Psoas muscle (tissue), 8 donors: ENCODE measurements at places on chromosomes 16 and 17. TPM values are rescaled to one million over a fixed set of nuclear protein-coding genes. Genes with fewer than 3 reads are reported as not detected.
A peak's percentile ranks its signal among the peaks of the same experiment; 100 is the strongest.

CD300C gene
- 0.32 TPM for total RNA-seq

CASKIN1 gene
- total RNA-seq = 0.73 TPM

CCL17 gene
- total RNA-seq = not detected

TPSB2 gene
- total RNA-seq = 3.2 TPM

ACSM2A gene
- not detected for total RNA-seq

DNA sequence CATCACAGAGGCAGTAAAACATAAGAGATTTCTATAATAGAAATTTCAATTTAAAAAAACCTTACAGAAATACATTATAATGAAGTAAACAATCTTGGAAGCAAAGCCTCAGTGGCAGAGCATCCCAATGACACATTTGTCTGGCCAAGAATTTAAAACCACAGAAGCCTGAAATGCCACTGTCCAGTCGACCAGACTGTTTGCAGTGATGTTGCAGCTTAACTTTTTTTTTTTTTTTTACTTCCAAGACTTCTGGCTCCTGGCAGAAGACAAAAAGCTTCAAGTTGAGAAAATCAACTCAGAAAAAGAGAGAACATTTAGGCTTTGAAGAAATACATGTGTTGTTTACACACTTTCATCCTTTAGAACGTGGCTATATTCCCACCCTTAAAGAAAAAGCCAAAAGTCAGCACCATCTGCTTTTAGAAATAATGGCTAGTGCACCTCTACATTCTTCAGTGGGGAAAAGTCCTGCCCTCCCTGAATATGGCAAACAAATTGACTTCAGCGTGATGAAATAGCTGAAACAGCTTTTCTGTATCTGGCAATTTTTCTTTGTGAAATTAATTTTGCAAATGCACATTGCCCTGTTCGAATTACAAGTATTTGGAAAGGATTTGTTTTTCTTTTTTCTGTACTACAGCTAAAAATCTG, 205.5 kb upstream of the MON1B start:
- no peaks in the 10 kb centered on the region for H3K36me3 ChIP-seq
- H3K27ac ChIP-seq = no peak overlapping the region
- H3K27me3 ChIP-seq = no peaks in the 10 kb centered on the region
- no peak overlapping the region for H3K4me3 ChIP-seq
- no peaks in the 10 kb centered on the region for H3K4me1 ChIP-seq

GRCh38 chr17:43614561-43614960, 47.2 kb downstream of the MEOX1 start:
- no peak for DNase-seq
- no peak overlapping the region for H3K27ac ChIP-seq
- no peaks in the 10 kb centered on the region for H3K27me3 ChIP-seq
- no peaks in the 10 kb centered on the region for H3K4me1 ChIP-seq
- H3K36me3 ChIP-seq = no peaks in the 10 kb centered on the region
- H3K4me3 ChIP-seq = no peak overlapping the region

- no peaks in the 10 kb centered on the region for H3K36me3 ChIP-seq
- H3K4me1 ChIP-seq = no peaks in the 10 kb centered on the region
- H3K27ac ChIP-seq = no peak overlapping the region
- no peak overlapping the region for H3K4me3 ChIP-seq
- no peak for DNase-seq
These were observed 592 bp upstream of the PERCC1 start for GRCh38 chr16:1430214-1430758.

GRCh38 chr17:82775001-82775823, 23.3 kb downstream of the TBCD start:
- H3K4me1 ChIP-seq = no peaks in the 10 kb centered on the region
- H3K36me3 ChIP-seq = no peaks in the 10 kb centered on the region
- DNase-seq = peak; percentile 84
- H3K27me3 ChIP-seq = no peaks in the 10 kb centered on the region
- H3K27ac ChIP-seq = no peak overlapping the region

DNA sequence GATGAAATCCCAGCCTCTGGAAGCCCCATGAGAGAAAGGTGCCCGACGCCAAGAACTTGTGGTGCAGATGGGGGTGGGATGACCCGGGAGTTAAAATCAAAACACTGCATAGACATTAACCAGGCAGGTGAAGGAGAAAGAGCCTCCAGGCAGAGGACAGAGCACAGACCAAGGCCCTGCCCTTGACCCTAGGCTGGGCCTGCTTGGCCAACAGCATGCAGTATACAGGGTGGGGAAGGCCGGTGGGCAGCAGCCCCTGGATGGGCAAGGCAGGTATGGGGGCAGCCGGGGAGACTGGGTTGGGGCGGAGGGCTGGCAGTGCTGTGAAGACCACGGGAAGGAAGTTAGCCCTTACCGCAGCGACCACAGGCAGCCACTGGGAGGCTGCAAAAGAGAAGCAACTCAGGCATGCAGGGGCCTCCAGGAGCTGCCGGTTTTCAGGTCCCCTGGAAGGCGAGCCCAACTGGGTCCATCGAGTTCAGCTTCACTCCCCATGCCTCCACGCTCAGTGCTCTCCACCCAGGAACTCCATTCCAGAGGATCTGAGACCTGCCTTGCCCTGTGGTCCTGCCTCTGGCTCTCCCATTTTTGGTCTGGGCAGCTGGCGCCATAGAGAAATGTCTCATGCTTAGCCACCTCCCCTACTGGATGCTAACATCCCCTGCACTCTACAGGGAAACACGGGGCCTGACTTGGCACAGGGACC, 81.2 kb downstream of the C16orf95 start:
- H3K4me1 ChIP-seq = no peaks in the 10 kb centered on the region
- no peak overlapping the region for H3K27ac ChIP-seq
- H3K27me3 ChIP-seq = peaks cover 3% of the 10 kb centered on the region

DNA sequence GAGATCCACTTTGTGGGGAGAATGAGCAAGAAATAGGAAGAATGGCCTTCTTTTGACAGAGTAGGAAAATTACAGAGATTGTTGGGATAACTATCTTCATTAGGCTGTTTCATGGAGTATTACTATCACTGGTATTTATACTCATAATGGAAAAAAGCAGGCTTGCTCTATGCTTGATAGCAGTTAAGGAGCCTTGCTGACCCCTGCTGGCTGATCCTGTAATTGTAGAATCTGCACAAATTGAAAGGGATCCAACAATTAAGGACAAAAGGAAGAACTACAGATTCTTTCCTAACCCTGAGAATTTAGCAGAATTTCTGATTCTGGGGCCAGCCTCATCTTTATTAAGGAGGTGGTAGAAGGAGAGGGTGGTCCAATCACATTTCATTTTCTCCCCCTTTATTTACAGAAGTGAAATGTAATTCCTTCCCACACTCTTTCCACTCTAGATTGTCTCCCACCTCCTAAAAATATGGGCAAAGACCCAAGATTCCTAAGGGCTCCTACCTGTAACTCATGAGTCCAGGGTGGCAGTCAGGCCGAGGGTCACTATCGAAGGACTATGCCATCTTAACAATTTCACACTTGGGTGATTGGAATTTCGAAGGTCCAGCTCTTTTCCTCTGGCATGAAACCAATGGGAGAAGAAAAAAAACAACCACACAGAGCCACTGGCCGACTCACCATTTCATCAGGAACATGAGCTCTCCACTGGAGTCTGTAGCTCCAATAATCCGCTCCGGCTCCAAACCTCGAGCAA, 26.3 kb downstream of the NFE2L1 start:
- H3K27me3 ChIP-seq = no peaks in the 10 kb centered on the region
- H3K36me3 ChIP-seq = peaks cover 41% of the 10 kb centered on the region
- peaks cover 15% of the 10 kb centered on the region for H3K4me1 ChIP-seq
- H3K27ac ChIP-seq = peak overlapping the region; percentile 69

GRCh38 chr17:42695500-42695899, 13.2 kb downstream of the CNTNAP1 start:
- H3K27me3 ChIP-seq = no peaks in the 10 kb centered on the region
- DNase-seq = peak; percentile 30
- H3K27ac ChIP-seq = no peak overlapping the region
- no peaks in the 10 kb centered on the region for H3K4me1 ChIP-seq

GRCh38 chr16:87705771-87706277, 60.0 kb downstream of the KLHDC4 start:
- peaks cover 5% of the 10 kb centered on the region for H3K36me3 ChIP-seq
- H3K27me3 ChIP-seq = no peaks in the 10 kb centered on the region
- no peak overlapping the region for H3K27ac ChIP-seq
- no peaks in the 10 kb centered on the region for H3K4me1 ChIP-seq
- no peak overlapping the region for H3K4me3 ChIP-seq

- no peak overlapping the region for H3K4me3 ChIP-seq
- H3K27me3 ChIP-seq = no peaks in the 10 kb centered on the region
- no peaks in the 10 kb centered on the region for H3K36me3 ChIP-seq
- no peak for DNase-seq
- H3K4me1 ChIP-seq = no peaks in the 10 kb centered on the region
These were observed 477.1 kb downstream of the TOX3 start for GRCh38 chr16:52069866-52070265.

DNA sequence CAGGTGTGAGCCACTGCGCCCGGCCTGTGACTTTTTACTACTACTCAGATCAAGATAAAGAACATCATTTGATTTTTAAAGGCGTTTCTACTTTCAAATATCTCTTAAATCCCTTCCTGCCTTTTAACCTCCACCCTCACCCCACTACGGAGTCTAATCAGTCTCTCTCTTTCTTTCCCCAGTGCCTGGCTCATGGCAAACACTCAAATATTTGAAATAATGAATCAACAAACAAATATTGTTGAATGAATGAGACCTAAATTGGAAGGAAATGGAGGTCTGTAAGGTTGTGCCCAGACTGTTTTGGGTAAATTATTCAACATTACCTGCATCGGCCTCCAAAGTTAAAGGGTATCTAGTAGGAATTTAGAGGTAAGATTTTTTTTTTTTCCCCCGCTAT, 14.7 kb downstream of the COPZ2 start:
- H3K36me3 ChIP-seq = no peaks in the 10 kb centered on the region
- DNase-seq = no peak

GRCh38 chr17:81164371-81165245, 699 bp upstream of the PVALEF start:
- no peak overlapping the region for H3K27ac ChIP-seq
- H3K36me3 ChIP-seq = no peaks in the 10 kb centered on the region

DNA sequence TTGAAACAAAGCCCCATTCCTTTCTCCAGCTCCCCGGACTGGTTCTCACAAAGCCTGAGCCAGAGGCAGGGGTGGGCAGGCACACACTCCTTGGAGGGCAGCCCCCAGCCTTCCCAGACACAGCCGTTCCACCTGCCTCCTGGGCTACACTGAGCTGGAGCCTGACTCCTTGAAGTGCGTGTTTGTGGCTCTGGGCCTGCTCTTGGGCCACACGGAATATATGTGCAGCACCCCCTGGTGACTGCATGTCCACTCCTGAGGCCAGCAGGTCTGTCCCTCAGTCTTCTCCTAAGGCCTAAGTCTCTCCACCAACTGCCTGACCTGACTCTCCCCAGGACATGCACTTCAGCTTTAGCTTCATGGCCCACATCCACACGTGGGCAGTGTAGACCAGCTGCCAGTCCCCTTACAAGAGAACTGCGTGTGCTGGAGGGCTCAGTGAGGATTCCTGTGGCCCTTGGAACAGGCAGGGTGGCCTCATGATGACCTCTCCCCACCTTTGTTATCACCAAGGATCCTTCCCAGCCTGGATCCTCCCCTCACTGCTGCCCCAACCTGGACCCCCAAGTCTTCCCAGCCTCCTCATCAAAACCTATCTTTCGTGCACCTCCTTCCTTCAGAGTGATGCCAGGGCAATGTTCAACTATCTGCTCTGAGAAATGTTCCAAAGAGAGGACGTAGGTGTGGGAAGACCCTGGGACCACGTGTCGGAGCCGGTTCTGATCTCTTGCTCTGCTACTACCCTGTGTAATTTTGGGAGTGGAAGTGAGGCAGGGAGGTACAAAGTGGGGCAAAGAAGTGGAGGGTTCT, 12.4 kb upstream of the SLC6A2 start:
- no peaks in the 10 kb centered on the region for H3K4me1 ChIP-seq
- H3K36me3 ChIP-seq = no peaks in the 10 kb centered on the region
- no peak for DNase-seq
- H3K4me3 ChIP-seq = no peak overlapping the region
- peaks cover 3% of the 10 kb centered on the region for H3K27me3 ChIP-seq
